Naive thymus-derived CD4-positive, alpha-beta T cell (primary cell): ENCODE measurements at places on chromosomes 12 and 14. TPM values are rescaled to one million over a fixed set of nuclear protein-coding genes. Genes with fewer than 3 reads are reported as not detected.

Gene RNASE3
- not detected for total RNA-seq

Gene PROX2
- not detected for total RNA-seq

Gene ARHGDIB
- 833 TPM for total RNA-seq

Gene KRT78
- total RNA-seq, result not detected

Gene C12orf54
- total RNA-seq, result not detected

Gene TAS2R7
- total RNA-seq, result not detected in 2 replicates

Gene RASAL1
- 1.1 TPM for total RNA-seq

DNA sequence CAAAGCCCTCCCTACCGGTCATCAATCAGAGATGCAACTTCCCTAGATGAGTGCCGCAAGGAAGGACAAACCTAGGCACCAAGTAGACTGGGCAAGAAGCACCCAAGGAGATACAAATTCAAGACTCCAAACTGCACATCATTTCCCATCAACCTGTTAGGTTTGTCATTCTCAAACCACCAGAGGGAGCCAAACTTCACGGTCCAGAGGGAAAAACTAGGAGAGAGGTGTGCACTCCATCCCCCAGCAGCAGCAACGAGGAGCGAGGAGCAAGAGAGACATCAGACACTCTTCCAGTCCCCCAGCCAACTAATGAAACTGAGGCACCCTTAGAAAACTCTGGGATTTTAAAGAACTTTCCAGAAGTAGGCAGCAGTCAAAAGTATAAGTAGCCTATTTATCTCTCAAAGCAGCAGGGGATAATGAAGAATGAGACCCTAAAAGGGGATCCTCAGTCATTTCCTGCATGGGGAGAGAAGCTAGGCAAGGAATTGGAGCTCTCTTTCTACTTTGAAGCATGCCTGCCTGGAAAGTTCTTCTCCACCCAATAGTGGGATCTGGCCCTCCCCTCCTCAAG lies 37.0 kb upstream of the NT5DC3 start:
- peak; percentile 53 for DNase-seq
- no peaks in the 10 kb centered on the region for H3K27me3 ChIP-seq
- no peaks in the 10 kb centered on the region for H3K4me1 ChIP-seq

DNA sequence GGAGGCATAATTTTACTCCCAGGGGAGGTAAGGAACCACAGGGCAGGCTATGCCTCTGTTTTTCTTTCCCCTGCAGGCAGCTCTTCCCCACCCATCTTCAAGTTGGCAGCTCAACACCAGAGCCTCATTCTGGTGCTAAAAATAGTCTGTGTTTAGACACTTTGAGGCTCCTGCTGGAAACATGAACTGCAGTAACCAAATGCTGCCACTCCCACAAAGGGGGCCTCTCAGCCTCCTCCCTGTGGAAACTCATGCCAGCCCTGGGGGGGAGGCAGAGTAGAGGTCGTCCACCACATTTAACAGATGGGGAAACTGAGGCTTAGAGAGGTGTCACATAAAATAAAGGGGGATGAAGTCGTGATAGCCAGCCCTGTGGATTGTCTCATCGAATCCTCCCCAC lies 61.4 kb downstream of the WSCD2 start:
- DNase-seq, result no peak
- no peak overlapping the region for H3K4me3 ChIP-seq

GRCh38 chr12:129961856-129962255 lies 58.0 kb upstream of the TMEM132D start:
- H3K4me1 ChIP-seq, result no peaks in the 10 kb centered on the region
- H3K27ac ChIP-seq, result no peak overlapping the region
- DNase-seq, result no peak
- H3K27me3 ChIP-seq, result no peaks in the 10 kb centered on the region

- H3K27ac ChIP-seq, result no peak overlapping the region
- no peak for DNase-seq
- no peaks in the 10 kb centered on the region for H3K27me3 ChIP-seq
- H3K4me1 ChIP-seq, result no peaks in the 10 kb centered on the region
- H3K36me3 ChIP-seq, result no peaks in the 10 kb centered on the region
- no peak overlapping the region for H3K4me3 ChIP-seq
These were observed 216.1 kb downstream of the NUAK1 start for GRCh38 chr12:105922670-105923102.

DNA sequence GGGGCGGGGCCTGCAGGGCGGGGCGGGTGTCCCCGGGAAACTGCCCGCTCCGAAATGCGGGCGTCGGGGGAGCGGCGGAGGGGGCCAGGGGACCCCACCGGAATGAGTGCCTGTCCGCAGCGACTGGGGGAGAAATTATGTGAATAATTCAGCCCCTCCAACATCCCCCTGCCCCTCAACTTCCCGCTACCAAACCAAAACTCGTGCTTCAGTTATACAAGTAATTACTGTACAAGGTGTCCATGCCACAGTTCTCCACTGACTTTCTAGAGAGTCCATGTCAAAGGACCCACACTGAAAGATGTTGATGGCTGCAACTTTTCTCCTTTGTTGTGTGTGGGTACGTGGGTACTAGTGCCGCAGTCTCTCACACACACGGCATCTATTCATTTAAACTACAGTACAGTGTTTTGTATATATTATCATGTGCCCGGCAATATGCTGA lies 414 bp upstream of the CDK17 start:
- H3K4me3 ChIP-seq, result peak overlapping the region; percentile 82
- H3K27ac ChIP-seq, result peak overlapping the region; percentile 81
- DNase-seq, result no peak
- H3K27me3 ChIP-seq, result no peaks in the 10 kb centered on the region

- no peaks in the 10 kb centered on the region for H3K4me1 ChIP-seq
- DNase-seq, result no peak
- H3K27ac ChIP-seq, result no peak overlapping the region
These were observed 276.5 kb upstream of the NPAS3 start for GRCh38 chr14:32662211-32662610.

GRCh38 chr14:91722386-91722785 lies 9.5 kb downstream of the CATSPERB start:
- H3K4me1 ChIP-seq, result no peaks in the 10 kb centered on the region
- no peak for DNase-seq
- no peak overlapping the region for H3K4me3 ChIP-seq
- H3K36me3 ChIP-seq, result no peaks in the 10 kb centered on the region
- no peaks in the 10 kb centered on the region for H3K27me3 ChIP-seq
- no peak overlapping the region for H3K27ac ChIP-seq

GRCh38 chr14:104106471-104106991 lies 21.0 kb downstream of the ASPG start:
- no peaks in the 10 kb centered on the region for H3K36me3 ChIP-seq
- no peak overlapping the region for H3K27ac ChIP-seq
- H3K4me3 ChIP-seq, result no peak overlapping the region
- H3K4me1 ChIP-seq, result no peaks in the 10 kb centered on the region
- H3K27me3 ChIP-seq, result no peaks in the 10 kb centered on the region

GRCh38 chr14:74476107-74476506 lies 17.0 kb downstream of the NPC2 start:
- peaks cover 34% of the 10 kb centered on the region for H3K36me3 ChIP-seq
- DNase-seq, result no peak
- no peak overlapping the region for H3K4me3 ChIP-seq
- H3K4me1 ChIP-seq, result no peaks in the 10 kb centered on the region
- no peaks in the 10 kb centered on the region for H3K27me3 ChIP-seq

GRCh38 chr12:115323223-115323905 lies 639.4 kb upstream of the TBX3 start:
- H3K27me3 ChIP-seq, result no peaks in the 10 kb centered on the region
- no peak overlapping the region for H3K4me3 ChIP-seq
- H3K27ac ChIP-seq, result no peak overlapping the region

- H3K4me3 ChIP-seq, result no peak overlapping the region
- no peaks in the 10 kb centered on the region for H3K4me1 ChIP-seq
- DNase-seq, result no peak
- H3K27me3 ChIP-seq, result no peaks in the 10 kb centered on the region
- no peaks in the 10 kb centered on the region for H3K36me3 ChIP-seq
These were observed 143.6 kb upstream of the CRY1 start for GRCh38 chr12:107236824-107237511.

DNA sequence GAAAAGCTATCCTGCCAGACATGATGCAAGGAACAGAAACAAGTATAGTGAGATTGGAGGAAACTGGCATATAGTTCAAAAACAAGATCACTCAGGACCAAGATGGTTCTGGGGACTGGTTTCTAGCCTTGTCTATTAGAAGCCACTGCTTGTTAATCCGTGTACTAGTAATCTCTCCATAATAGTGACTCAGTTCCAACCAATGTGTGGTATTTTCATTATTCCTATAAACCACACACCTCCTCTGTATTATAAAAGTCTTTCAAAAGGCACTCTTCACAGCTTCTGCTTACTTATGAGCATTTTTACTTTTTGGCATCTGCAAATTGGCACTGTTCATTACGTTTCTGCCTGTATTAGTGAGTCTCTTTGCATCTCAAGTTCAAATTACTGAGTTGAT lies 140.3 kb downstream of the SLC6A15 start:
- no peaks in the 10 kb centered on the region for H3K27me3 ChIP-seq
- no peaks in the 10 kb centered on the region for H3K36me3 ChIP-seq
- no peak overlapping the region for H3K27ac ChIP-seq
- DNase-seq, result no peak
- H3K4me1 ChIP-seq, result no peaks in the 10 kb centered on the region
- no peak overlapping the region for H3K4me3 ChIP-seq

DNA sequence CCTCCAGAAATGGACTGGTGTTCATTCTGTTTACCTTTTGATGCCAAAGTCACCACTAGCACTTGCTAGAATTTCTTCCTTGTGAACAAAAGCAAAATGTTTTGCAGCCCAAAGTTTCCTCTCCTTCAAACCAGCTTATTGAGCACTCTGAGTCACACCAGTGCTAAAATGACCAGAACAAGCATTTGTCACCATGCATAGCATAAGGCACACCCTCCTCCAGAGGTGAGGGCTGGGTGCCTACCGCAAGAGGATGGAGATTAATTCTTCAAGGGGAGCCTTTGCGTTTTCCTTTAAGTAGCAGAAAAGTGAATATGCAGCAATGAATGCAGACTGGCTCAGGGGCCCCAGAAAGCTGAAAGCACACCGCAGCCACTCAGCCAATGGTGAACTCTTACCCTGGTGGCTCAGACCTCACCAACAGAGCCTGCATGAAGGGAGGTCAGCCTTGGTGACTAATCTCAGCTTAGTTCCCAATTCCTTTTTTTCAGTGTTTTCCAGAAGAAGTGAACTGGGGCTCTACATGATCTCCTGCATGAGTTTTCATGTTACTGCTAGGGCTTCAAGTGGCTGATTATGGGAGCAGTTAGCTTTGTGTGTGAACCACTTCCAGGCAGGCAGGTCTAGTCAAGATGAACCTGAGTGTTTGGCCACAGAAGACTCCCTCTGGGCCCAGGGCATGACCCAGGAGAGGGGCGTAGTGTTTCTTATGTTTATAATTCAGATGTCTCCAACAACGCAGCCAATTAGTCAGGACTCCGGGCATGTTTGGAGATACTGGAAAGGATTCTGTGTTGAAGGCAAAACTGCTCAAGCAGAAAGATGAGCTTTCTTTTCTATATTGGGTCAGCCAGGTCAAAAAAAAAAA lies 96.3 kb downstream of the PAX9 start:
- H3K4me1 ChIP-seq, result no peaks in the 10 kb centered on the region
- H3K36me3 ChIP-seq, result no peaks in the 10 kb centered on the region
- no peak overlapping the region for H3K4me3 ChIP-seq
- H3K27ac ChIP-seq, result no peak overlapping the region
- DNase-seq, result no peak
- H3K27me3 ChIP-seq, result no peaks in the 10 kb centered on the region
